ENCODE measurements at places on chromosomes 3 and 15.

DNA sequence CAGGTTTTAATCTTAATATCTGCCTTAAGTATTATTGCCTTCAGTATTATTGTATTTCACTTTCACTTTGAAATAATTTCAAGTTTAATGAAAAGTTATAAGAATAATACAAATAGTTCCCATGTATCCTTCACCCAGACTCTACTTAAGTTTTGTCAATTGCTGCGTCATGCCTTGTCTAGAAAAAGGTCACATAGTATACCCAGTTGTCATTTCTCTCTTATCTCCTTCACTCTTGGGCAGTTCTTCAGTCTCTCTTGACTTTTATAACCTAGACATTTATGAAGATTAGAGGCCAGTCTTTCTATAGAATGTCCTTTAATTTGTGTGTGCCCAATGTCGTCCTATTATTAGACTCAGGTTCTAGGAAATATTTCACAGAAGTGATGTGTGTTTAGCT is 367.7 kb downstream of the LSAMP start:
- DNase-seq, result no peak

DNA sequence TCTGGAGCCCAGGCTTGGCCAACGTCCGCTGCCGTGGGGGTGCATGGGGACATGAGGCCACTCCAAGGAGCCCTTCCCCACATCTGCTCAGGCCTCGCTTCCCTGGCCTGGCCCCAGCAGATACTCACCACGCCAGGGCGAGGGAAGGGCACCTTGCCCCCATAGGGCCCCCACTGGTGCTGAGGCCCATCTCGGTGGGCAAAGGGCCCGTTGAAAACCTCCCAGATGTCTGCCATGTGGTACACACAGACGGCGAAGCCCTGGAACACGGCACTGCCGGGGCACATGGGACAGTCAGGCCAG is 4.7 kb downstream of the SEMA3G start:
- DNase-seq, result no peak

DNA sequence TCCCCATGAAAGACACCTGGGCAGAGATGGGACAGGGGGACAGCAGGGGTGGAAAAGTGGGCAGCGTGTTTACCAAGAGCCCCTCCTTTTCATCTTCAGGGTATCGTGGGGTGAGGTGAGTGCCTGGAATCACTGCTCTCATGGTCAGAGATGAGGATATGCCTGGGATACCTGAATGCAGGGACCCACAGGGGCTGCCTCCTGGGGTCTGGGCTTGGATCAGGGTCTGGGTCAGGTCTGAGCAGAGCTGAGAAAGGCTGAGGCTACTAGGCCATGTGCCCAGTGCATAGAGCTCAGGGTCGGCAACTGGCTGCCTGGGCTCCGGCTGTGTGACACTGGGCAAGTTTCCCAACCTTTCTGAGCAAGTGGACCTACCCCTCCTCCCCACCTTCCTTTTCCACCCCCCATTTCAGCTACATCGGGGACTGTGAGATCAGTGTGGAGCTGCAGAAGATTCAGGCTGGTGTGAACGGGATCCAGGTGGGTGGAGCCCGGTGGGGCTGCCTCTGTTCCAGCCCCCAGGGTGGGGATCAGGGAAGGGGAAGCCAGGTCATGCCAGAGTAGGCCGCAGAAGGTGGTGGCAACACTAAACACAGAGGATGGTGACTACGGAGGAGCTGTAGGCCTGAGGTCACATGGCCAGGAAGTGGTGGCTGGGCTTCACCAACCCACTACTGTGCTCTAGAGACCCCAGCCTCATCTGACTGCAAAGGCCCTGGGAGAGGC is 24.5 kb downstream of the ESYT3 start:
- DNase-seq, result no peak

- DNase-seq, result no peak
Measured at GRCh38 chr3:186052096-186052840, 56.6 kb downstream of the ETV5 start.

- DNase-seq, result no peak
Measured at GRCh38 chr3:45548681-45549075, 45.9 kb upstream of the LIMD1 start.

DNA sequence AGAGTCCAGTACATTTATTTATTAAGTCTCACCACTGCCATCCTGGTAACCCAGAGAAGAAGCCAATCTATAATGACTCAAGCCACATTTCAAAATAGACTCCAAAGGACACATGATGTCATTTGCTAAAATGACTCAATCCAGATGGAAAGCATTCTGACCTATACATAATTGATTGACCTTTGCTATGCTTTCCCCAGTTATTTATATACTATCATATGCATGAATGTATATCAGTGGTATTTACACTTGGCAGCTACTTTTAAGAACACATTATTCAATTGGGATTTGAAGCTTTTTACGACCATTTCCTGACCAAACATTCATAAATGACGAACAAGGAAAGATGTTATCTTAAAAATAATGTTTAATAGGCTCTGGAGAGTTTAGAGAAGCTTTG is 297.2 kb downstream of the FHIT start:
- no peak for DNase-seq

- DNase-seq, result no peak
Measured at GRCh38 chr3:112557976-112558375, 3.8 kb downstream of the ATG3 start.

DNA sequence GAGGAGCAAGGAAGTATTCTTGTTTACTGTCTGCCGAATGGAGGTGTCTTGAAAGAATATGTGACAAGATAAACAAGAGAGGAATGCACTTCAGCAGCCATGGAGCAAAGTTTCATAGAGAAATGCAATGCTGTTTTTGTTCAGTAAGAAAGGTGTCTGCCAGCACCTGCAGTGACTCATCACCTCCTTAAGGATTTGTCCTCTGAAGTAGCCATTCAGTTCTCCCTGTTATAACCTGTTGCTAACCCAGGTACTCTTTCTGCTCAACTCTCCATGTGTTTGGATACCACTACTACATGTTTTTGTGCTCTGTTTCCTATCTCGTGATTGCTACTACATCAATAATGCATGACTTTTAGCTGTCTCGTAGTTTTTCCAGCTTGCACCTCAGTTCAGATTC is 328.9 kb downstream of the CHL1 start:
- DNase-seq, result no peak

DNA sequence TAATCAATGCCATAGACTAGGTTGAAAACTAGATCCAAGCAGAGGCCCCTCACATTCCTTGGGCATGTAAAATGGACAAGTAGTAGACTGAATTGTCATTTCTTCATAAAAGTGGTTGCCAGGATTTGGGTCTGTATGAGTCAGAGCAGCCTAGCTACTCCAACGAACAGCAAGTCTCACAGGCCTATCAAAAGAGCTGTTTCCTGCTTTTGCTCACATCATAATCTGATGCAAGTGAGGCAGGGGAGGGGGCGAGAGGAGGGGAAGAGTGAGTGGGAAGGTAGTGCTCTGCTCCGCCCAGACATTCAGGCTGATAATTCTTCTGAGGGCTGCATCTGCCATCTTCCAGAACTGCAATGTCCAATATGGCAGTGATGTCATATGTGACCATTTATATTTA is 228.9 kb upstream of the PRICKLE2 start:
- DNase-seq, result no peak

GRCh38 chr3:37566730-37567129 is 294.9 kb upstream of the CTDSPL start:
- no peak for DNase-seq

DNA sequence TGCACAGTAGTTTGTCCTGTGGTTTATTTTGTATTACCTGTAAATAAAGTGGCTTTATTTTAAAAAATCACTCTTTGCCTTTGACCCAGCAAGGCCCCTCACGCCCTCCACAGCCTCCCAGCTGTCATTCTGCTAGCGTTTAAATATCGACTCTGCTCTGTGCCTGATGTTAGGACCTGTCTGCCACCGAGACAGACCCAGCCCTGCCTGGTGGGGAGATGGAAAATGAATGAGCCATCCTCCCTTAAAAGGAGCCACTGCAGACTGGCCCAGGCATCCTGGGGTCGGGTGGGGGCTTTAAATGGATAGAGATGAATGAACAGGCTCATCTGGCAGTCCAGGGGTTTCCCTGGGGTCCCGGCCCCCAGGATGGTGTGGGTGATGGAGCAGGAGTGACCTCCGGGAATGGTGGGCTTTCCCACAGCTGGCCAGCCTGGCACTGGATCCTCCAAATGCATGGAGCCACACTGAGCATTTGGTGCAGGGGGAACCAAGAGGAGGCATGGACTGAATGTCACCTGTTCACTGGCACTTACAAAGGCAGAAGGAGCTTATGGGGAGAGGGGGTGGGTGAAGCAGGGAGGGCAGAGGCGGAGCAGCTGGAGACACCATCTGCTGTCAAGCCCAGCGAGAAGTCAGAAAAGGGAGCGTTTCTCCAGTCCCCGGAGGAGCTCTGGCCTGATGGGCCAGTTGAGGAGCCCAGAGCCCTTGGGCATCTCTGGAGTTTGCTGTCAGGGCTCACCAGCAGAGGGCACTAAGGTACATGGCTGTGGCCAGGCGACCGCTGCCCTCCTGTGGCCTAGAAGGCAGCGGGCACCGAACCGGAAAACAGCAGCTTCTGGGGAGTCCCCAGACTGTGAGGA is 11.9 kb downstream of the GRM2 start:
- peak; percentile 76 for DNase-seq

DNA sequence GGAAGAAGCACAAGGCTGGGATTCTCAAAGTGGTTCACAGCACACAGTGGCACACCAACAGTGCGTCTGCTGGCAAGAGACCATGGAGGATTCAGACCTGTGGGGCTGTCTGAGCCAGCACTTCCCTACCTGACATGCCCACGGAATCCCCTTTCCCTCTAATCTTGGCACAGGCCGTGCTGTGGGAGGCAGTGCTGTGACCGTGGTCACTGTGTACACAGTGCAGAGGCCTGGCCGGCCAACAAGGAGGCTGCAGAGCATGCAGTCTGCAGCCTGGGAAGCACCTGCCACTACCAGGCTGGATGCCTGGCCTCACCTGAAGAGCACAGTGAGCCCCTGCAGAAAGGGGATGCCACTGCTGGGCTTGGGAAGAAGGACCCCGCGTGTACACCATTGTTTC is 301.0 kb upstream of the LYSMD4 start:
- DNase-seq, result no peak

- DNase-seq, result peak; percentile 43
Measured at GRCh38 chr15:76330080-76330680, 6.4 kb upstream of the ISL2 start.

DNA sequence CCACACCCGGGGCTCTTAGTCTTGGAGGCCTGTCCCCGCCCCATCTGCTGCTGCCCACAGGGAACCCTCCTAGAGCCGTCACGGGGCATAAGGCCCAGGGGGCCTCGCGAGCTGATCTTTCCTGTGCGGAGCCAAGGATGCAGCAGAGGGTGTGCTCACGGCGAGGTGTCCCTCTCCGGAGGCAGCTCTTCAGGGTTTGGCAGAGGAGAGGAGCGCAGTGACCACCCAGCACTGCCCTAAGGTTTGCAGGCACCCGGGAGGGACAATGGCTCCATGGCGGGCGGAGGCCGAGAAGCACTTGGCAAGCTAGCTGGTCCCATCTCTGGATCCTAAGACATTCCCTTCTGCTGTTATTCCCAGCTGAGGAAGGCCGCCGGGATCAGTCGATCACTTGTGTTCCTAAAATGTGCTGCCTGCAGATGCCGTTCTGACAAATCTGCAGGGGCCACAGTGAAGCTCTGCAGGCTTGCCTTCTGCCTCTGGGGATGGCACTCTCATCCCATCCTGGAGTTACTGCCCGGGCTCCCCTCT is 47.4 kb upstream of the PCSK6 start:
- DNase-seq, result no peak

- DNase-seq, result no peak
Measured at GRCh38 chr3:8519156-8519555, 17.5 kb downstream of the LMCD1 start.

DNA sequence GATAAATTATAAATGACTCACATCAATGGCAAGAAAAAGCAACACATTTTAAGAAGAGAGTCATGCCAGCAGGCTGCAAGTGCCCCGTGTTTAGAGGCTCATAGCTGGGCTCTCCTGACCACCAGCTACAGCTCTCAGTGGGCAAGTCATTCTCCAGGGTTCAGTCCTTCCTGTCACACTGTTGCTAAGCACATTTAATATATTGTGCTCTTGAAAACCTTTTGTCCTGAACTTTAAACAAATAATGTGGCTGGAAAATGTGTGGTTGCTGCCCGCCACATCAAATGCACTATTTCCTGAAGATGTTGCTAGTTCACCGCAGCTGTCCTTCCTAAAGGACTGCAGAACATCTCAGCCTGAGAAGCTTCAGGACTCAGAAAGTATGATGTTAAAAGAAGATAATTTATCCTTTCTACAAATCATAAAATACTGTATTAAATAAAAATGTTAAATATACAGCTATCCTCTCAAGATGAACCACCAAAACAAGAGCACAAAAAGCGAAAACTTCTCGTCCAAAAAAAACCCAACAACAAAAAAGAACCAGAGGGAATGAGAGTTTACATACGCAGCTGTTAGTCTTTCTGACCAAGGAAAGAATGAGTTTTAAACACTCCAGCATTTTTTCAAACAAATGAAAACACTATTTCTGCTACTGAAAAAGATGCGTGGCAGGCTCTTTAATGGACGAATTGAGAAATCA is 951 bp downstream of the TARS3 start:
- DNase-seq, result no peak

DNA sequence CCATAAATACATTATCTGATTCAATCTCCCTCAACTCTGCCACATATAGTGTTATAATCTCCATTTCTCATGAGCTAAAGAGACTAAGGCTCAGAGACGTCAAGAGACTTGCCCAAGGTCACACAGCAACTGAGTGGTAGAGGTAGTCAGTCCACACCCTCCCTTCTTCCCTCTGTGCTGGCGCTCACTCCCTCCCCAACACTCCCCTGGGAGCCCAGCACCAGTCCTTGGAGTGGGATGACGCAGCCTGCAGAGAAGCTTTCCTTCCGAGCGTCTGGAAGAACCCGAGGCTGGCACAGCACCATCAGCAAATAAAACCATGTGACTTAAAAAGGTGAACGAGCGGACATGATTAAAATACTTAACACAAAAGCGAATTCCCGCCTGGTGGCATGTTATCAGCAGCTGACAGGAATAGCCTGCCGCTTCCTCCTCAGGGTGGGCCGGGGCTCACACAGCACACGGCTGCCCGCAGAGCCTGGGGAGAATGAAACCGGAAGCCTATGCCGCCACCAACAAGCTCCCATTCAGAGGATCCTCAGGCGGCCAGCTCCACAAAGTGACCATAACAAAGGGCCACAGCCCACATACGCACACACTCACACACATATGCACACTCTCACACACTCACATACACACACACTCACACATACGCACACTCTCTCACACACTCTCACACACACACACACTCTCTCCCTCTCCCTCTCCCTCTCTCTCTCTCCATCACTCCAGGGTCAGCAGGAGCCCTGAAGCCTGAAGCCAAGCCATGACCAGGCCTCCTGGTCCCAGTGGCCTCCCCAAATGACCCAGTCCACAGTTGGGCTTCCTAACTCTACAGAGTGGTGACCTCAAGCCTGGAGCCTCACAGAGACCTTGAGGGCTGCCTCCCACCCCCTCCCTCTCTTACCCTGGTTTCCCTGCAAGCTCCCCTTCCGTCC is 120.5 kb downstream of the XXYLT1 start:
- peak; percentile 75 for DNase-seq

DNA sequence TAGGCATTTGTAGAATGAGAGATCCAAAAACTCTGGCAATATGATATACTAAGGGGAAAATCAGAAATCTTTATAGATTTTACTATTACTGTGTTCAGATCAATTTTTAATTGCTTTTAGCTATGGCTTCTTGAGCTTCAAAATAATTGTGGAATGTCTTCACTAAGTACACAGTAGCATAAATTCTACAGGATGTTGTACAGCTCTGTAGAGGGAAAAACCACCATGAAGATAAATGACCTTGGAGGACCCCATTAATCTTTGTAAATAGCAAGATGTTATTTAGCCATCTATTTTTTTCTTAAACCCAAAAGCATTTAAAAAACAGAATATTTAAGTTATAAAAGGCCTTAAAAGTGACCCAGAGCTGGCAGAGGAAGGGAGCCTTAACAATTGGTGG is 43.9 kb upstream of the FNDC3B start:
- DNase-seq, result no peak
